ENCODE measurements at places on chromosomes 1 and 21.

DNA sequence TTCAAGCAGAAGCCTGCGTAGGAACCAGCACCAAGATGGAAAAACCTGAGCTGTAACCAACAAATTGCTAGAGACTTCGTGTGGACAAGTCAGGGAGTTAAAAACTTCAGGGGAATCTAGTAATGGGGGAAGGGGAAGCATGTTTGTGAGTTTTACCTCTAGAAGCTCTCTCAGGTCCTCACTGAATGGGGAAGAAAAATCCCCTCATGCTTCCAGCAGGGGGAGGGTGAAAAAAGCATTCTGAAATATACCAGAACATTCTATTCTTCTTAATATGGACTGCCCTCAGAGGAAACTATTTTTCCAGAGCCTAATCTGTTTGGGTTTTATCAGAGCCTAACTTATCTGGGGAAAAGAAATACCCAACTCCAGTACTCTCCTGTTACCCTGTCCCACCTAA lies 28.6 kb downstream of the GNG12 start:
- DNase-seq: no peak

GRCh38 chr1:202856014-202856413 lies 32.9 kb downstream of the RABIF start:
- no peak for DNase-seq

GRCh38 chr1:185644531-185644930 lies 89.7 kb upstream of the HMCN1 start:
- DNase-seq: no peak

GRCh38 chr1:74937176-74937575 lies 197.0 kb upstream of the LHX8 start:
- no peak for DNase-seq

DNA sequence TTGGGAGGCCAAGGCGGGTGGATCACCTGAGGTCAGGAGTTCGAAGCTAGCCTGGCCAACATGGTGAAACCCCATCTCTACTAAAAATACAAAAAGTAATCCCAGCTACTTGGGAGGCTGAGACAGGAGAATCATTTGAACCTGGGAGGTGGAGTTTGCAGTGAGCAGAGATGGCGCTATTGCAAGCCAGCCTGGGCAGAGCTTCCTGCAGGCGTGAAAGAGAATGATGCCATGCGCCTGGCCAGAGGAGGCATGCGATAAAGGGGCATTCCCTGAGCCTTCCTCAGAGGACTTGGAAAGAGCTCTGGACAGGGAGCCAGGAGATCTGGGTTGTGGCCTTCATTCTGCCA lies 3.2 kb downstream of the E2F2 start:
- DNase-seq: no peak

DNA sequence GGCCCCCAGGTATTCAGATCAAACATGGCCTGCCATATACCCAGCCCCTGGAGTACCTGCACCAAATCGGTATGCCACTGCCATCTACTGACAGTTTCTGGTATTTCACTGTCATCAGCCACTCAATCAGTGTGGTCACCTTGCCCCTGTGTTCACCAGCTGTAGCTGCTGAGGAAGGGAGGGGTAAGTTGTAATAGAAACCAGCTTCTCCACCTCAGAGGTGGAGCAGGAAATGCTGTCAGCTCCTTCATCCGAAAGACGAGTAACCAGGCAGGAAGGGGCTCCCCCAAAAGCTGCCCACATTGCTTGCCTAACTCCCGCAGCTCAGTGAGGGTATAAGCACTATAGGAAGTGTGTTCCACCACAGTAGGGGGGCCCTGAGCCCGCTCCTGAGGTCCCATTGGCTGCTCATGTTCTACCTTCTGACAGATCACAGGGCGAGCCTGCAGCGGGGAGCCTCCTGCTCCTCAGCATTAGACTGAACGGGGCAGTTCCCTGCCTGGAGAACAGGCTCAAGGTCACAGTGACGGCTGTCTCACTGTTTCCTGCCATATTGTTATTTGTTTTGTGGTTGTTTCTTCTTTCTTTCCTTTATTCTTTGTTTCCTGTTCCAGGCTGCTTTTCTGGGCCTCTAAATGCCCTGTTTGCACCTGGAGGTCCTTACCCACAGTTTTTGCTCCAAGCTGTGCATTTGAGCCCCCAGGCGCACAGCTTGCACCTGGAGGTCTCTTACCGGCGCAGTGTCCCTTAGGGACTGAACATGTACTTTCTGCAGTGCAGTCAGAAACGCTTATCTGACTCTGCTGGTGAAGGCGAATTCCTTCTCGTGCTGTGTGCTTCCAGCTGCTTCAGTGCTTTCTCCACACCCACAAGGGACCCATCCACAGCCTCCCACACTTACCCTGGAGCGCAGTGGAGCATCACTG lies 1638.3 kb downstream of the MRPL39 start:
- no peak for DNase-seq

DNA sequence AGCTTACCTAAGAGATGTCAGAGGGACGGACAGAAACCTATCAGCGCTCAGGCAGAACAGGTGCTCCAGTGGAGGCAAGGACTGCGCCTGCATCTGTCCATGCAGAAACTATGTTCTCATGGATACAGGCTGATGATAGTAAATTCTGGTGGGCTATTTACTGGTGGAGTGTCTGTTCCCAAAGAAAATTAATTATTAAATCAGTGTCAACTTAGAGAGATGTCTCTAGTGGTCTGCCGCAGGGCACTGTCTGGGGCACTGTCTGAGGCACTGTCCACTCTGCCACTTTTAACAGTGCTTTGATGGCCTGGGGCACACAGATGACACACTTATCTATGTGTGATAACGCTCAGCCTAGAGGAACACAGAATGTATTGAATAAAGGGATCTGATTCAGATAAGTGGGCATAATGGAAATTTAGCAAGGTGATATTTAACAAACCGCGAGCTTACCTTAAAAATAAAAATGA lies 148.1 kb downstream of the RGS7 start:
- DNase-seq: no peak

GRCh38 chr1:167641786-167642500 lies 11.9 kb downstream of the RCSD1 start:
- no peak for DNase-seq

GRCh38 chr1:189351960-189352359 lies 1125.7 kb downstream of the BRINP3 start:
- no peak for DNase-seq

DNA sequence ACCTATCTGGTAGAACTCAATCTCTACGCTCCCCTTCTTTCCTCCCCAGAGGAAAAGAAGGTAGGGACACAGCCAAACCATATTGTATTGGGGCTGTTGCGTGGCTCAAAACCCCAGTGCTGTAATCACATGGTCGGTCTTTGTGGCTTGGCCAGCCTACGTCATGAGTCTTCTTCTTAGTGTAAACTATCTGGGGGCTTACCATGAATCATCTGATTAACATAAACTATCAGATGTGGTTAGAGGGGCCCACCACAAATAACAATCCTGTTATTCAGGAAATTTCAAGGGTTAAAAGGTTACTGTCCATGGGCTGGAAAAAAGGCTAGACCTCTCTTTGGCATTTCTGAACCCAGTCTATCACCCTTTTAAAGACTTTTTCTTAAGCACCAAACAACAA lies 49.5 kb upstream of the GPR52 start:
- no peak for DNase-seq

- no peak for DNase-seq
Measured at GRCh38 chr1:168333562-168334276, 53.0 kb downstream of the TBX19 start.

GRCh38 chr1:204468206-204468605 lies 26.4 kb downstream of the PIK3C2B start:
- no peak for DNase-seq

DNA sequence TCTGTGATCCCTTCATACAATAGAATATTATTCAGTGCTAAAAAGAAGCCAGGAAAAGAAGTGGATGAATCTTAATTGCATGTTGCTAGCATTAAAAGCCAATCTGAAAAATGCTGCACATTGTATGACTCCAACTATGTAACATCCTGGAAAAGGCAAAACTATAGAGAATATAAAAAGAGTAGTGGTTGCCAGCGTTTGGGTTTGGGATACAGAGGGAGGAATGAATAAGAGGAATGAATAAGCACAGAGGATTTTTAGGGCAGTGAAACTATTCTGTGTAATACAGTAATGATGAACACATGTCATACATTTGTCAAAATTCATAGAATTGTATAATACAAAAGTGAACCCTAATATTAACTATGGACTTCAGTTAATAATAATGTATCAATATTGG lies 42.5 kb downstream of the GPR88 start:
- DNase-seq: no peak

GRCh38 chr1:49630156-49630555 lies 393.6 kb downstream of the AGBL4 start:
- no peak for DNase-seq

GRCh38 chr1:27357281-27358037 lies 9.3 kb downstream of the MAP3K6 start:
- peak; percentile 43 for DNase-seq

DNA sequence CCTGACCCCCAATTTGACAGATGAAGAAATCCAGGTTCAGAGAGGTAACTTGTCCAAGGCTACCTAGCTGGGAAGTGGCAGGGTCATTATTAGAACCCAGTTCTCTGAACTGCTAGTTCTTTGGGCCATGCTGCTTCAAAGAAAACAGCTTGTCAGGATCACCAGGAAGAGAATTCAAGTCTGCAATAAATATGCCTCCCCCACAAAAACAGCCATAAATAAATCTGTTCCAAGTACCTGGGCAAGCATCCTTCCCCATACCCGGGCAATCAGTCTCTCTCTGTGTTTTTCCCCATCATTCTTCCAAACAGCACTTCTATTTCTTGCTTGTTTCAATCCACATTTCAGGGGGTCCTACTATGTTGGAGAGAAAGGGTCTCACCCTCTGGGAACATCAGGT lies 34.1 kb downstream of the SLC9A1 start:
- DNase-seq: no peak

GRCh38 chr1:209983953-209984352 lies 45.9 kb downstream of the SYT14 start:
- no peak for DNase-seq

- DNase-seq: no peak
Measured at GRCh38 chr1:47792779-47793178, 204.4 kb downstream of the TRABD2B start.

DNA sequence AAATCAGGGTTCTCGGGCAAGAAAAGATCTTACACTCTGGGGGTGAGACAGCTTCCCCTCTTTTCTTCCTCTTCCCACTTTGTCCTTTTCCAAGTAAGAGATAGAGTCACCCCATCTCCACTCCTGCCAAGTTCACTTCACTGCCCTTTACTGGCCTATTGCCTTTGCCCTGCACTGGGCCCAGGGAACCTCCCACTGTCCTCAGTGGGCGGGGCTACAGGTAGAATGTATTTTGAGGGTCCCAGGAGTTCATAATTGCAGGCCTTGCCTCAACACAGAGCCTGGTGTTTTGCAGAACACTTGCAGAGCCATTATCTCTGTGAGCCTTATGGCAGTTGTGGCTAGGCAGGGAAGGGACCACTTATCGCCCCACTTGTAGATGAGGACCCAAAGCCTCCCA lies 3.3 kb downstream of the AMPD2 start:
- no peak for DNase-seq

DNA sequence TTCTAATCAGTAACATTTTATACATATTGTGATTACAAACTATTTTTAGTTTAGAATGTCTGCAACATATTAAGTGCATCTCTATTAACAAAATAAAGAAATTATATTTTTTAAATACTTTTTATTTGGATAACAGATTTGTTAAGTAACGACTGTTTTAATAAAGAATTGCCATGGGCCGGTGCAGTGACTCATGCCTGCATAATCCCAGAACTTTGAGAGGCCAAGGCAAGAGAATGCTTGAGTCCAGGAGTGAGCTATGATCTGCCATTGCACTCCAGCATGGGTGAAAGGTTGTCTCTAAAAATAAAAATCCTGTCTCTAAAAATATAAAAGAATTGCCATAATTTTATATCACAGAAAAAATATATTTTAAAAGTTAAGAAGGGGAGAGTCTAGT lies 4.1 kb downstream of the LRRIQ3 start:
- no peak for DNase-seq

DNA sequence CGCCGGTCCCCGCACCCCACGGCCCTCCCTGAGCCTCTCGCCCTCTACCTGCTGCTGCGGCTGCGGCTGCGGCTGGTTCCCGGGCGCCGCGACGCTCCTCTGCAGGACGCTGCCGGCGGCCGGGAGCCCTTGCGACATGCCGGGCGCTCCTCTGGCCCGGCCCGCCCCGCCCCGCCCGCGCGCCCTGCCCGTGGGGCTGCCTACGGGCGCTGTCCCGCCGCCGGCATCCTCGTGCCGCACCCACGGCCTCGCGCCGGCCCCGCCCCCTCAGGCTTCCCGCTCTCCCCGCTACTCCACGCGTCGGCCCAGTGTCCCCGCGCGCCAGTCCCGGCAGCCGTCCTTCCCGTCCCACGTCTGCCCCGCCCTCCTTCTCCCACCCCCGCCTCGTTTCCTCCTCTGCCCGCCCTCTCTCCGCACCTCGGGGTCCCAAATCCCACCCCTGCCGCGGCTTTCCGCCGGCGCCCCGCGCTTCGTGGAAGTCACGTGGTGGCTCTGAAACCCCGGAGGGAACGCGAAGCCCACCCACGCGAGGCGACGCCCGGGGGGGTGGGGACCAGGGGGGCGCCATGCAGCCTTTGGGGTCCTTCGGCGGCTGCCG lies at the start of gene BATF3:
Gene BATF3 (minus strand): TSS at position 216 of the 598 bp plus-strand sequence. CDS start 78 bp downstream, at position 138.
- no peak for DNase-seq

- no peak for DNase-seq
Measured at GRCh38 chr1:234539666-234540403, 60.9 kb upstream of the TARBP1 start.

DNA sequence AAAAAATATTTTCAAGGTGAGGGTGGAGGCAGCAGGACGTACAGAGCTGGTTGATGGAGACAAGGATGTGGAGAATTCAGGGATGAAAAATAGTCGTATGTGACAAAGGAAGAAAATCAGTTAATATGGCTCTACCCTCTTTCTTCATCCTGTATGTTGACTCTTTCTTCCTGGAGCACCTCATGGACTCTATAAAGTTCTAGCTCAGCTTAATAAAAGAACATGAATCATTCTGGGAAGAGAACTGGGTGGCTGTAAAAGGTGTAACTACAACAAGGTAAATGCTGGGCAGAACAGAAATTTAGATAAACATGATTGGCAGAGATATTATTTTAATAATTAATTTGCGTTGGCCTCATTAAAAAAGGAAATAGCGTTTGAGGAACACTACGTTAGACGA lies 241.8 kb upstream of the MAP1LC3C start:
- DNase-seq: no peak

GRCh38 chr1:151542710-151543129 lies 2.6 kb downstream of the TUFT1 start:
- no peak for DNase-seq

DNA sequence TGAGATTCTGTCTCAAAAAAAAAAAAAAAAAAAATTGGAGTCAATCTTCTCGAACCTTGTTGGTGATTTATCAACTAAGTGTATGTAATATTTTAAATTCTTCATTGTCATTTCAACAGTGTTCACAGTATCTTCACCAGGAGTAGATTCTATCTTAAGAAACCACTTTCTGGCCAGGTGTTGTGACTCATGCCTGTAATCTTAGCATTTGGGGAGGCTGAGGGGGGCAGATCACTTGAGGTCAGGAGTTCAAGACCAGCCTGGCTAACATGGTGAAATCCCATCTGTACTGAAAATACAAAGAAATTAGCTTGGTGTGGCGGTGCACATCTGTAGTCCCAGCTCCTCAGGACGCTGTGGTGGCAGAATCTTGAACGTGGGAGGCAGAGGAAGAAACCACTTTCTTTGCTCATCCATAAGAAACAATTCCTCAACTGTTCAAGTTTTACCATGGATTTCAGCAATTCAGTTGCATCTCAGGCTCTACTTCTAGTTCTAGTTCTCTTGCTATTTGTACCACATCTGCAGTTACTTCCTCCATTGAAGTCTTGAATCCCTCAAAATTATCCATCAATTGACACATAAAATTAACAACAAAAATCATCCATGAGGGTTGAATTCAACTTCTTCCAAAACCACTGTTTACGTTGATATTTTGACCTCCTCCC lies 30.4 kb upstream of the EYA3 start:
- no peak for DNase-seq

- DNase-seq: no peak
Measured at GRCh38 chr1:113217447-113218208, 144.6 kb downstream of the LRIG2 start.

Data from esophagus squamous epithelium (tissue), 5 donors.